COR-L47 (cell line): ENCODE measurements at places on chromosomes 2 and 18.
A peak's percentile ranks its signal among the peaks of the same experiment; 100 is the strongest.

DNA sequence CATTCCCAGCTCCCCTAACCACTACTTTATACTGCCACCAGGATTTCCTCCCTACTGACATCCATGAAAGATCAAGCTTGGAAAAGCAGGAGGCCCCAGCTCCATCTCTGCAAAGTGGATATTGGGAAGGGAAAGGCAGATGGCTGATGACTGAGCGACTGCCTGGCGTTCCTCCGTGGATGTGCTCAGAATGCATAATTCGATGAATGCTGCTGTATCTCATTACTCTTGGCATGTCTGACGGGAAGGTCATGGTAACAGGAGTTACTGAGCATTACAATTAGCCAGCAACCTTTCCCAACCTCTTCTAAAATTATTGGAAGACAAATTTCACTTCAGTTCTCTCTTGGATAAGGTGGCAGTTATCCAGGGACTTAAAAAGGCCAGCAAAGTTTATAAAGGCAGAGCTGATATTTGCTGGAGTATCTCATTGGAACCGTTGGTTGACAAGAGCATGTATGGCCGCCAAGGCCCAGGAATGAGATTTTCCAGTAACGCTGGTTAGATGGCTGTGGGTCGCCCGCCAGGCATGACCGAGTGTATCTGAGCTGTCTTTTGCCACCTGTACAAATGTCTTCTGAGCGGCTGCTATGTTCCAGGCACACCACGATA is 34.5 kb downstream of the KCNE4 start:
- no peak for DNase-seq

GRCh38 chr2:45572979-45573378 is 38.1 kb downstream of the SRBD1 start:
- no peak for DNase-seq

GRCh38 chr2:63590626-63591408 is 2.1 kb downstream of the MDH1 start:
- peak; percentile 39 for DNase-seq

- no peak for DNase-seq
Measured at GRCh38 chr2:46040563-46041155, 256.5 kb upstream of the EPAS1 start.

GRCh38 chr18:10949655-10950054 is 199.7 kb downstream of the PIEZO2 start:
- no peak for DNase-seq

DNA sequence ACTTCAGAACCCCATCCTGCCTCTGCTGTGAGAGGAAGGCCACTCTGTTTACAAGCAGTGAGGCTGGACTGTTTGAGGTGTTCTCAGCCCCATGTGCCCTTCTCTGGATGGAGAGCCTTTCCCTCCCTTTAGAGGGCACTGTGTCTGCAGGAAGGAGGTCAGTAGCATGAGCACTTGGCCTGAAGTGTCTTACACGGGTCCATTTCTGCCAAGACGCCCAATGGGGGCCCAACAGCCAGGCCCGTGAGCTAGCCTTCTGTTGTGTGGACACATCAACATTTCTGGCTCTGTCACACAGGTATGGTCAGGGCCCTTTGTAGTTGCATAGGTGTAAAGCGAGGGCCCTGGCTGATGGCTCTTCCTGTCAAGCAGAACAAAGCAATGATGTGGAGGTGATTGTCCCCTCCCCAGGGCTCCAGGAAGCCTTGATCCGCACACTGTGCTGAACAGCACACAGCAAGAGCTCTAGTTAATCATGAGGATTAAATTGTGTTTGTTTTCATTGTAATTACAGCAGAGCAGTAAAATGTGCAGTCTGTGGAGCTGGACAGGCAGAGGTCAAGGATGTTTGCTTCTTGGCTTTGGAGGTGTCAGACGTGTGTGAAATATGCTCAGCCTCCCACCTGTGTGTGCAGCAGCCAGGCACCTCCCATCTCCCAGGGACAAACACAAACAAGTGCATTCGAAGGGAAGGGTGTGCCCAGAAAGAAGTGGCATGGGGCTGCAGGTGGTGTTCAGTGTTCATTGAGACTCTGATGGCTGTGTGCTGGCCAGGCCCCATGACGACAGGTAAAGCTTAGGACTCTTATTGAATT is 132.1 kb downstream of the SH3RF3 start:
- DNase-seq, result peak; percentile 98

DNA sequence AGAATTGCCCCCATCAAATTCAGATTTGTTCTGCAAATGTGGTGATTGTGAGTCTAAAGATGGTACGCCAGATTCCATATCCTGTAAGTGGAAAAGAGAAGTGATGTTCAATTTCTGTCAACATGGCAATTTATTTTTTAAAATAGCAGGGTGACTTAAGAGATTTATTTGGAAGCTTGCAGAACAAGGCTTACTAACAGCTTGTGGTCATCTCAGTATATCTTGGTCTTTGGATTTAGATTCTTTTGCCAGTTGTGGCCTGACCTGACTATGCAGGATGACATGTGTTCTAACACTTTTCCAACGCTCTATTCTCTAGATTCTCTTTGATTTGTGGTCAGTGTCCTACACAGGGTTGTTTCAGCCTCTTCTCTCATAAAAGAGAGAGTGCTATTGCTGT is 74.4 kb downstream of the MAP3K20 start:
- DNase-seq, result no peak
